Spleen (tissue), 13 donors: ENCODE measurements at places on chromosomes 3 and 15. TPM values are rescaled to one million over a fixed set of nuclear protein-coding genes. Genes with fewer than 3 reads are reported as not detected.
A peak's percentile ranks its signal among the peaks of the same experiment; 100 is the strongest.

The GTF2E1 gene
- total RNA-seq, result 28.3 TPM

GRCh38 chr15:77840991-77841775 is 208.5 kb upstream of the LINGO1 start:
- DNase-seq, result peak; percentile 31
- H3K27ac ChIP-seq, result no peak overlapping the region
- H3K4me1 ChIP-seq, result no peaks in the 10 kb centered on the region

DNA sequence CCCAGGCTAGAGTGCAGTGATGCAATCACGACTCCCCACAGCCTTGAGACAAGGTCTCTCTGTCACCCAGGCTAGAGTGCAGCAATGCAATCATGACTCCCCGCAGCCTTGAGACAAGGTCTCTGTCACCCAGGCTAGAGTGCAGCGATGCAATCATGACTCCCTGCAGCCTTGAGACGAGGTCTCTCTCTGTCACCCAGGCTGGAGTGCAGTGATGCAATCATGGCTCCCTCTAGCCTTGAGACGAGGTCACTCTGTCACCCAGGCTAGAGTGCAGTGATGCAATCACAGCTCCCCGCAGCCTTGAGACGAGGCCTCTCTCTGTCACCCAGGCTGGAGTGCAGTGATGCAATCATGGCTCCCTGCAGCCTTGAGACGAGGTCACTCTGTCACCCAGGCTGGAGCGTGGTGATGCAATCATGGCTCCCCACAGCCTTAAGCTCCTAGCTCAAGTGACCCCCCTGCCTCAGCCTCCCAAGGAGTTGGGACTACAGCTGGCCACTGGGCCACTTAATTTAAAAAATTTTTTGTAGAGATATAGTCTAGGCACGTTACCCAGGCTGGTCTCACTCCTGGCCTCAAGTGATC is 26.1 kb downstream of the TFRC start:
- H3K4me1 ChIP-seq, result no peaks in the 10 kb centered on the region
- H3K4me3 ChIP-seq, result no peak overlapping the region

DNA sequence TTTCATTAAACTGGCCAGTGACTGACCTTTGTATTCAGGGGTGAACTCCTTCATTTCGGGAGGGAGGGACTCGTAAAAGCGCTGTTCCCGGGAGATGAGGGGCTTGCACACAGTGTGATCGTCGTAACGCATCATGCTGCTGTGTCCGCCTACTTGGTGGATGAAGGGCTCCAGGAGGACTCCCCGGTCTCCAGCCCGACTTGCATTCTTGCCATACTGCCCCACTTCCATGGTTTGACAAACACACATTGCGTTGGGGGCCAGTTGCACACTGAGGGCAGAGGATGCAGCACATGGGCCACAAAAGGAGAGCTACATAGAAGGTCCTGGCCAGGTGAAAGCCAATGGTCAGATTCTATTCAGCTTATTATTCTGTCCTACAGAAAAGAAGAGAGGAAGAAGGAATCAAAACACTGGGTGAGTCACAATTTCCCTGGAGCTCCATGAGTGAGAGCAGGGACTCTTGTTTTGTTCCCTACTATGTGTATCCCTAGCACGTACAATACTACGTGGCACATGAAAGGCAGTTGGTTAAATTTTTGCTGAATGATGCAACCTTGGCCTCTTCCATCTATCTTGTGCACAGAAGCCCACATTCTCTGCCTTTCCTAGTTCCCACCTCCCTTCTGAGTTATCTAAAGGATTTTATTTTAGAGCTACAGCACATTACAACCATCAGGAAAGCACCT is 24.2 kb upstream of the GMPPB start:
- no peak for DNase-seq
- no peaks in the 10 kb centered on the region for H3K4me1 ChIP-seq
- H3K27me3 ChIP-seq, result no peaks in the 10 kb centered on the region
- no peak overlapping the region for H3K4me3 ChIP-seq

DNA sequence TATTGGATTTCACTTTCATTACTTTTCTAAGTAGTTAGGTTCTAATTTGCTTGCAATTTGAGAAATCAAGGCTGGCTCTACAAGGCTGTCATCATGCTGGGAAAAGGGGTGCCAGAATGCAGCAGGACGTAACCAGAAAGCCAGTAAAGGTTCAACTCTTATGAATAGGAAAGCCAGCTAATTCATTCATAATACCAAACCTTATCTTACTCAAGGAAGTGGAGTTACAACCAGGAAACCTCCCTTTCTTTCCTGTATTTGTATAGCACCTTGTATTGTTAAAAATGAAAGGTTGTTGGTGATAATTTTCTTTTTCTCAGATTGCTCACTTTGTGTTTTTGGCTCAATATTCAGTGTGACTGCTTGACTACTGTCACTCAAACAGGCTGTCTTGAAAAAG is 109.4 kb downstream of the FILIP1L start:
- H3K27ac ChIP-seq, result no peak overlapping the region
- no peak for DNase-seq
- peaks cover 7% of the 10 kb centered on the region for H3K4me1 ChIP-seq
- H3K27me3 ChIP-seq, result no peaks in the 10 kb centered on the region
- no peaks in the 10 kb centered on the region for H3K36me3 ChIP-seq

GRCh38 chr15:52351206-52351908 is 55.8 kb upstream of the MYO5C start:
- no peak overlapping the region for H3K27ac ChIP-seq
- peaks cover 82% of the 10 kb centered on the region for H3K36me3 ChIP-seq
- H3K4me1 ChIP-seq, result no peaks in the 10 kb centered on the region
- H3K4me3 ChIP-seq, result no peak overlapping the region
- DNase-seq, result no peak

DNA sequence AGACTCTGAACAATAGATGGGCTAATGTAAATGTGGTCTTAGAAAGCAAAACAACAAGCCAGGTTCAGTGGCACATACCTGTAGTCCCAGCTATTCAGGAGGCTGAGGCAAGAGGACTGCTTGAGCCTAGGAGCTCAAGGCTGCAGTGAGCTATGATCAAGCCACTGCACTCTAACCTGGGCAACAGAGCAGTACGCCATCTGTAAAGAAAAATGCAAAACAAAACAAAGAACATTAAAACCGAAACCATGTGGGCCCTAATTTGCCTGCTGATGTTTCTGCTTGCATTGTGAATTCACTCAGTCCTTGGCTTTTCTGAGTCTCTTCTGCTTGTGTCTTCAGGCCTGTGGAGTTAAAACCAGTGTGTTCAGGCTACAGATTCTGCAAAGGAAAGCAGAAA is 56.7 kb downstream of the CCNL1 start:
- H3K36me3 ChIP-seq, result no peaks in the 10 kb centered on the region
- H3K4me3 ChIP-seq, result no peak overlapping the region
- peak overlapping the region; percentile 54 for H3K27ac ChIP-seq
- no peaks in the 10 kb centered on the region for H3K4me1 ChIP-seq
- H3K27me3 ChIP-seq, result no peaks in the 10 kb centered on the region

DNA sequence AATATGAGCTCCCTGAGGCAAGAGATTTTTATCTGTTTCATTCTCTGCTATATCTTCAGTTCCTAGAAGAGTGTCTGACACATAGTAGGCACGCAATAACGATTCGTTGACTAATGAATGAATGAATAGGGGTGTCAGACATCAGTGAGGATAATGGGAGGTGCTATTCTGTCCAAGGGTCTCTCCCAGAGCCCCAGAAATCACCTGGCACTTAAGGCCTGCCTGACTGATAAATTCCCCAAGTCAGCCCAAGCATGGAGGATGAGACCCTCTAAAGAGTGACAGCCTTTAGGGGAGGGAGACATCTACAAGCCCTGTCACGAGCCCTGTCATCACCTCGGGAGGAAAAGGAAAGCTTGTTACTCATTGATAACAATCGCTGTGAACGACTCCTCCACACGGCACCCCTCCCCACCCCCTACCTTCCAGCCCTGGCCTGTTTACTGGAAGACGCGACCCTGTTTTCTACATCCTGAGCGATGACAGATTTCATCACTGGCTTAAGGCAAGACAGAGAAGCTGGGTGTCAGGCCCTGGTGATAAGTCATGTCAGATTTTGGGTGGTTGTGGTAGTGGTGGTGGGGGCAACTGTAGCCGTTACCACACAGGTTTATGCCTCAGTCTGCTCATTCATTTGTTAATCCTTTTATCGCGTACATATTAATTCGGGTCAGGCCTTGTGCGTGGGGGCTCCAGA is 23.1 kb downstream of the BHLHE40 start:
- H3K27me3 ChIP-seq, result no peaks in the 10 kb centered on the region
- no peaks in the 10 kb centered on the region for H3K36me3 ChIP-seq
- H3K4me1 ChIP-seq, result peaks cover 12% of the 10 kb centered on the region
- H3K27ac ChIP-seq, result no peak overlapping the region
- no peak for DNase-seq
- H3K4me3 ChIP-seq, result no peak overlapping the region

DNA sequence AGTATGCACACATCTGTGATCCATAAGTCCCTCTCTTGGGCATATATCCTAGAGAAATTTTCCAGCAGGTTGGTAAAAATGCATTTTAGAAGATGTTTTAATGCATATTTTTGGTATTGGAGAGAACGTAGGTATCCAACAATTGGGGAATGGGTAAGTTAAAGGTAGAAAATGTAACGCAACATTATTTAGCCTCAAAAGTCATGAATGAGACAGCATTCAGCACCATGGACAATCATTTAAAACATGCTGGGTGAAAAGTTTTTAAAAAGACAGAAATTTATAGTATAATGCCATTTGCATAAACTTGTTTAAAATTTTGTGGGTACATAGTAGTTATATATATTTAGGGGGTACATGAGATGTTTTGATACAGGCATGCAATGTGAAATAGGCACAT is 43.4 kb downstream of the TRIM69 start:
- DNase-seq, result no peak
- no peaks in the 10 kb centered on the region for H3K36me3 ChIP-seq
- H3K27me3 ChIP-seq, result no peaks in the 10 kb centered on the region
- no peak overlapping the region for H3K4me3 ChIP-seq

GRCh38 chr15:50275908-50276307 is 10.4 kb upstream of the HDC start:
- H3K27me3 ChIP-seq, result no peaks in the 10 kb centered on the region
- no peak overlapping the region for H3K4me3 ChIP-seq
- DNase-seq, result no peak
- no peaks in the 10 kb centered on the region for H3K36me3 ChIP-seq
- H3K4me1 ChIP-seq, result no peaks in the 10 kb centered on the region

- peaks cover 22% of the 10 kb centered on the region for H3K4me1 ChIP-seq
- no peak overlapping the region for H3K4me3 ChIP-seq
- DNase-seq, result peak; percentile 62
- no peak overlapping the region for H3K27ac ChIP-seq
These were observed 127.6 kb upstream of the MEF2A start for GRCh38 chr15:99438224-99438585.

DNA sequence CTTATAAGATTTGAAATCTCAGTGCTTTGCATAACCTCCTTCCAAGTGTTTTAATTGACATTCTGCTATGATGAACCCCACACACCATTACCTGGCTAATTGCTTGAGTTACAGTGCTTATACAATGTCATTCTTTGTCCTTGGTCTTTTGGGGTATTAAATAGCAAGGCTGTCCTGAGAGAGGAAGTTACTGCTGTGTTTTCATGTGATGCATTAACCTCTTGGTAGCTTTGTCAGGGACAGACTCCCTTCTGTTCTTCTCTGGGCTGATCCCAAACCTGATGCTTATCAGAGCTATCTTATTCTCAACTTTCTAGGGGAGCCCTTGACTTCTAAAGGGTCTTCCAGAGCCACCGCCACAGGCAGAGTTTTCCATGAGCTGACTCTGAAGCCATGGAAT is 12.4 kb upstream of the OTOL1 start:
- H3K36me3 ChIP-seq, result no peaks in the 10 kb centered on the region
- H3K27ac ChIP-seq, result no peak overlapping the region
- no peaks in the 10 kb centered on the region for H3K4me1 ChIP-seq
- no peak overlapping the region for H3K4me3 ChIP-seq
- H3K27me3 ChIP-seq, result no peaks in the 10 kb centered on the region
